CD4-positive, alpha-beta T cell treated with Interleukin-17A for 1 hour (primary cell): ENCODE measurements at places on chromosomes 7 and 10.

DNA sequence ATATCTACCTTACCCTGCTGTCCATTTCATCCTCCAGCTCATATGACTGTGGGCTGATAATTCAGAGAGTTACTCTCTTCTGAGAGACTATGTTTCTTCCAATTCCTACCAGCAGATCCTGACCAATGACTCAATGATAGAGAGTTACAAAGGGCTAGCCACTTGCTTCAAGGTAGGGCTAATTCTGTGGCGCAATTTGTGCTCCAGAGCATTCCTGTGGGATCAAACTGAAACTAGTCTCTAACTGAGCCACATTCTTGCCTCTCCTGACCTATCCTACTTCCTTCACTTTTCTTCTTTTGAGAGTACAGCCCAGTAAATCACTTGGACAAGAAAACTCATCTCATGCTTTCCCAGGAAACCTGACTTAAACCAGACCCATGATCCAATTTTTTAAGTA, 17.9 kb upstream of the ASZ1 start:
- no peak for DNase-seq

GRCh38 chr10:131644289-131644688, 256.5 kb upstream of the PPP2R2D start:
- DNase-seq = no peak

DNA sequence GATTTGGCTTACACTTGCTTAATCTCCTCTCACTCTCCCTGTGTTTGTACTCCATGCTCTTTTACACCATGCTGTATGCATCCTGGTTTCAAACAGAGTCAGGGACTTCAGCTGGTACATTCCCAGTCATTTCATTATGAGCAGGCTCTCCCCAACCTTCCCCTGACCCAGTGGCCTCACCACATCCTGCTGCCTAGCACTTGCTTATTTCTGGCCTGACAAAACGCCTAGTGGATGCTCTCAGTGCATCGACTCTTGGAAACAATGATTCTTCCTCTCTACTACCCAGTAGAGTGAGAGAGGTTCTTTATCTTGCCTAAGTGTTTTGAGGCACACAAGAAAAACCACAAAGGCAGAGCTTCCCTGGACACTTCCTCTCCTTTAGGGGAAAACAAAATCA, 63.4 kb downstream of the CAV1 start:
- no peak for DNase-seq

DNA sequence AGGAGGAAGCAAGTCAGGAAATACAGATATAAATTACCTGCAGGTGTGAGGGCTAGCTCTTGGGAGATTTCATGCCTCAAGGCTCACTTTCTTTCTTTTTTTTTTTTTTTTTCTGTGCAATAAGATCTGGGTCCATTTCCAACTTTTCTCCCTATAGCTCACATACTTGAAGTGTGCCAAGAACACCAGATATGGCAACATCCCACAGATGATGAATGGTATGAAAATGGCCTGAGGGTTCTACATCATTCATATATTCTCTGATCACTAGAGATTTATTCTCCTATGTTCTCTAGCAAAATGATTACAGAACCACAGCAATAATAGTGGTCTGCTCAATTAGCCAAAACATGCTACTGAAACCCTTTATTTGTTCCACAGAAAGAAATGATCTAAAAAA, 117.2 kb downstream of the LRRTM3 start:
- DNase-seq = no peak

DNA sequence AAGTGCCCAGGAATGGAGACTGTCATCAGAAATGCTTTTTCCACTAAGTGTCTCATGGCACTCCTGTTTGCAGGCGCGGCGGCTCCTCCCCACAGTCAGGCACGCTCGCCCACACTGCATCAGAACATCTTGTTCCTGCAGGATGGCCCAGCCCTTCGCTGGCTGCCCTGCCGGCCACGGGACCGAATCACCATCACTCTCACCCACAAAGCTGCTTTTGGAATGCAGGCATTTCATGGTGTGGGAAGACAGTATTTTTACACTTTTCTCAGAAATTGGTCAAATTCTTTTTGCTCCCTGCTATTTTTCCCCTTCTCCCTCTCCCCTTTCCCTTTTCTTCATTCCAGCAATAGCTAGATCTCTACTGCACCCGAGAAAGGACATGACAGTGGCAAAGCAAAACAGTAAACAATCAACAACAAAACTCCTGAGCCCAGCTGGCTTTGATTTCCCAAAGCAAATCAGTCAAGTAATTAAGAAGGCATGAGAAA, 176.1 kb upstream of the TNS3 start:
- DNase-seq = no peak

GRCh38 chr7:269721-270120, 20.2 kb upstream of the FOXL3 start:
- no peak for DNase-seq

GRCh38 chr10:43132867-43133787, 5.1 kb upstream of the CSGALNACT2 start:
- DNase-seq = no peak

DNA sequence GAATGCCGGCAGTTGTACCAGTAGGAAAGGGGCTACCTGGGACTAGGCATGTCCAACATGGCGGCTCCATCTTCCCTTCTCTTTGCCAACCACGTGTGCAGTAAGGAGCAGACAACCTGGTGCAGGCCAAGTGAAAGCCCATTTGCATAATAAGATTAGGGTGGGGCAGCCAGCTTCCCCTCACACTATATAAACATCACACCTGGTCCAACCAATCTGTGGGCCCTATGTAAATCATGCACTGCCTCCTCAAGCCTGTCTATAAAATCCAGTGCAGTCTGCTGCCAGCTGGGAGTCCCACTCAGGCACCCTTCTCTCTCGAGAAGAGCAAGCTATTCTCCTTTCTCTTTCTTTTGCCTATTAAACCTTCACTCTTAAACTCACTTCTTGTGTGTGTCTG, 429.3 kb downstream of the CALN1 start:
- DNase-seq = no peak
